Bone marrow (tissue), 2 donors: ENCODE measurements at places on chromosomes 2 and 18.

GRCh38 chr18:50662775-50663383 lies 103.0 kb downstream of the MAPK4 start:
- no peak for DNase-seq

- no peak for DNase-seq
These were observed 18.0 kb upstream of the EDAR start for GRCh38 chr2:109006971-109007370.

DNA sequence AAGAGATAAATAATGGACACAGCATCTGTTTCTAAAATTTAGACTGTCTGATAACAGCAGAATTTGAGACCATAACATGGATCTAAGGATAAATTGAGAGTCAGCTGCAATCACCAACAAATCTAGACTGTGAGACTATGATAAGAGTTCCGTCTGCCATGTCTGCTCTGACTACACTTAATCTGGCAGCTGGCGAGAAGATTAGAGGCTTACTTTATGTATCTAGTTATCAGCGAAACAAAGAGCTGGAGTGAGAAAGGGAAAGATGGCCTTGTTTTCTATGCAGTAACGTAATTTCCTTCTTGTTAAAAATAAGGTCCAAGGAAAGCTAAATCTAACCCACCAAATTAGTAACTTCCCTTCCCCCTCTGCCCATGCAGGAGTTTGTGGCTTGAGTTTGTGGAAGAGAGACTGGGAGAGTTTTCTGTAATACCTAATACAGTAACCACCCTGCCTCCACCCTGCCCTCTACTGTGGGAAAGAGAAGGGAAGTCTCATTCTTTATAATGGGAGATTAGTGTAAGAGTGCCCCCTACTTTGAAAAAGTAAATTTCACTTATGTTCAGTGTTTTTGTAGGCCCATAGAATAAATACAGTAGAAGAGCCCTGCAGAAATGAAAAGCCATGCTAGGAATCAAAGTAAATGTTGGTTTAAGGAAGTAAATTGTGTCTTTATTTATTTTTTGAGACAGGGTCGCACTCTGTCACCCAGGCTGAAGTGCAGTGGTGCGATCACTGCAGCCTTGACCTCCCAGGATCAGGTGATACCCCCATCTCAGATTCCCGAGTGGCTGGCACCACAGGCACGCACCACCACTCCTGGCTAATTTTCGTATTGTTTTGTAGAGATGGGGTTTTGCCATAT lies 27.5 kb downstream of the EML4 start:
- peak; percentile 60 for DNase-seq

DNA sequence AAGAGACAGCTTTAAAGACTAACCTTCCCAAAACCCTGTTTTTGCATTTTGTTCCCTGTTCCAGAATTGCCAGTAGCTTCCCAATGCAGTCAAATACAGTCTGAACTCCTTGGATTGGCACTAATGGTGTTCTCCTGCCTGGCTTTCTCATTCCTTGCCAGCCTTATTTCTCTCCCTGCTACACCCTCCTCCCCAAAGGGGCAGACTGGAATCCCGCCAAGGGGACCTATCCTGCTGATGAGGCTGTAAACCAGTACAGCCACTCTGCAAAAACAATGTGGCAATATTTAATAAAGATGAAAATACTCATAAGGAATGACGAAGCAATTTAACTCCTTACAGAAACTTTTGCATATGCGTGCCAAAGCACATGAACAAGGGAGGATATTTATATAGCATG lies 4.5 kb upstream of the SLC4A5 start:
- DNase-seq = no peak

DNA sequence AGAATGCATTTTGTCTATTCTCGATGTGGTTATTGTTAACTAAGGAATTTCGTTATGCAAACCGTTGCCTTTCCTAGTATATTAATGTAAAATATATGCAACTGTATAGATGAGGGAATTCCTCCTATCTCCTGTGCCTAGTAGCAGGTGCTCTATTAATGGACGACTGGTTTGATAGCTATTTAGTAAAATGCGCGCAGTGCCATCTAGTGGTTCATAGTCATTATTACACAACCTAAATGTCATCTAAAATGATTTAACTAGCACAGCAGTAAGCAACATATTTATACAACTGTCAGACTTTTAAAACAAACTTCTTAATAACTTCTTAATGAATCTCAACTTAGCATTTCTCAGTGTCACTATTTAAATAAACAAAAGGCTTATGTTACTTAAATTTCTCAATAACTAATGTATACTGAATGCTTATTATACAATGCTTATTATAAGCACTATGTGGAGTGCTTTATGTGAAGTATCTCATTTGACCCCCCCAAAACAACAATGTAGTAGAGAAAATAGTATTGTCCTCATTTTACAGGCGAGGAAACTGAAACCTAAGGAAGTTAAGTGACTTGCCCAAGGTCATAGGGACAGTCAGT lies 77.9 kb downstream of the DTNA start:
- DNase-seq = peak; percentile 12

DNA sequence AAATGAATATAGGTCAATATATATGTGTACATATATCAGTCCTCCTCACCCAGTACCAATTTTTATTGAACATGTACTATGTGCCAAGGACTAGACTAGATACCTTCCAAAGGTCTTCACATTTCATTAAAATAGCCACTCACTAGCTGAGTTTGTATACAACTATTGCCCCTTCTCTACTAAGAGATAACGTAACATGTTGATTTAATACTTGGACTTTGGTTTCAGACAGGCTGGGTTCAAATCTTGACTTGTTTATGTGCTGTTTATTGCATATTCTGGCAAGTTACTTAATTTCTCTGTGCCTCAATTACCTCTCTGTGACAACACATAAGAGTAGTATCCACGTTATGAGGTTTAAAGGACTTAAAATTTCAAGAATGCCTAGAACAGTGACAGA lies 184.5 kb downstream of the MTX2 start:
- DNase-seq = no peak

GRCh38 chr2:100235098-100235497 lies 87.2 kb downstream of the LONRF2 start:
- no peak for DNase-seq

DNA sequence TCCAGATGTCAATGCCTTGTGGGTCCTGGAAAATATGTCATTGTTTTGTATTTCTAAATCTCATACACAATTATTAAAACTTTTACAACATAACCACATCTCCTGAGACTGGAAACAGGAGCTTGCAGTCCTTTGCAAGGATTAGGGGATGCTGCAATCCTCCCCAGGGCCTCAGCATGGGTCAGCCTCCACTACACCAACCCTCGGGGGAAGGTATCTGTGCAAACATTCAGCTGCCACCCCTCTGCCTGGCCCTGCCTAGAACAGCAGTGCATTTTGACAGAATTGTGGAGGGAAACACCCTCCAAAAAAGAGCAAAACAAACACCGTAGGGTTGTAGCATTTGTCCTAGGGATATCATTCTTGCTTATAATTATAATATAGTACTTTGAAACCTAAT lies 4.2 kb upstream of the UPP2 start:
- no peak for DNase-seq

DNA sequence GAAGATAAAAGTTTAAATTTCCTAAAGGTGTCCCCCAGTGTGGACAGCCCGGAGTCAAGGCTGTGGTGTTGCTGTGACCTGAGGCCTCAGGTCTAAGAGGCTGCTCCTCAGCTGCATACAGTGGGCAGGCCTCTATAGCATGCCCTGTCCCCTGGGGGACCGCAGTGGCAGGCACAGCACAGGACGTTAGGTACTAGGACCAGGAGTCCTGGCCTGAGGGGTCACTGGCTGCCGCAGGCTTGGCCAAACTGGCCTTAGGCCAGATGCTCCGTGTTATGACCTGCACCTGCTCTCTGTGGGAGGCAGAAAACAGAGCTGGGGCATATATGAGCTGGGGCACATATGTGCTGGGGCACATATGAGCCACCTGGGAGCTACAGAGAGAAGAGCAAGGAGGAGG lies 21.2 kb upstream of the MAL start:
- no peak for DNase-seq

DNA sequence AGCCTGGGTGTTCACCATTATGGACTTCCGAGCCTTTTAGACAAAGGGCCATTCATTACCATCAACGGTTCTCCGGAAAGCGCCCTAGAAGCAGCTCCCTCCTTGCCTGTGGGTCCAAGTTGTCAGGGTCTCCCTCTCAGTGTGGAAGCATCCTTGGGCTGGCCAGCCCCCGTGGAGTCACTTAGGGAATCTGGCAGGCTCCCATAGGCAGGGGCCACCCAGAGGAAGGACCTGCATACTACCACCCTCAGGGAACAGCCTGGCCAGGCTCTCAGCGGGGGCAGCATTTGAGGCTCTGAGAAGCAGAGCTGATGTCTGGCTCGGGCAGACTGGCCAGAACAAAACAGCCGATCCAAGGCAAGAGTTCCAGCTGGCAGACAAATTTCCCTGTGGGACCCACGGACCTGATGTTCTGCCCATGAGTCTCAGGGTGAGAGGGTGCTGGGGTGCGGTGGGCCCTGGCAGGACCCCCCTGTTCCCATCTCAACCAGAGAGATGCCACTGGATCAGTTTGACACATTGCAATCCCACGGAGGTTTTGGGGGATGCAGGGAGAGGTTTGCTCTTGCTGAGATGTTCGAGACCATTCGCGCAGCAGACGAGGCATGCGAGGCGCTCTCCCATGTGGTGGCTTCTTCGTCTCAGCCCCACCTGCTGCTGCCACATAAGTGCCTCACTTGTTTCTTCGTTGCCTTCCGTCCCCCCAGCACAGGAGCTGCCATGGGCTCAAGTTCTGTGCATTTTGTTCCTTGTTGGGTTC lies 56.9 kb downstream of the ACKR3 start:
- DNase-seq = no peak

DNA sequence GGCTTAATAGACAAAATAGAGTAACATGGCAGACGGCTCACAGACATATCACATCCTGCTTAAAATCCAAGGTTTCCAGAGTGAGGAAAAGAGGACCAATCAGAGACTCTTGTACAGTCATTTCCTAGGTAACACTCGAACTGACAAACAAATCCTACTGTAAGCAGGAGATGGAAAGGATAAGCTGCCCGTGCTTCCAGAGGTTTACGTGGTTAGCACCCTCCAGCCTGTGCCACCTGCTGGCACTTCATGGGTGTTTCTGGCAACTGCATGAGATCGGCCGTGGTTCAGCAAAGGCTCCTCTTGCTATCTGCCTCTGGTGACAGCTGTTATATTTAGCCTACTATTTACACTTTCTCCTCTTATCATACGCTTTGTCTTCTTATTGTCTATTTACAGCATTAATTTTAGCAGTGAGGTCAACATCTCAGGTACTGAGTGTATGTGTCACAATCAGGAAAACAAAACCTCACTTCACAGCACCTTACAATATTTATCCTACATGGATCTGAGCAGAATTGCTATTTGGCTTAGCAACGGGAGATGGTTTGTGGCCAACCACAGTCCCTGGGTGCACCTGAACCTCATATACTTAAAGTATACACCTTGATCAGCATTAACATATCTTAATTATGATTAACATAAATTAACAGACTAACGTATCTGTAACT lies 226.9 kb downstream of the TMEM163 start:
- DNase-seq = no peak
